Ecto neural progenitor cell (in vitro differentiated cells): ENCODE measurements at places on chromosomes 12 and 14.

GRCh38 chr12:108757856-108758255, 26.5 kb upstream of the CORO1C start:
- no peak for DNase-seq

- peak; percentile 75 for DNase-seq
Observed at GRCh38 chr14:64060648-64061096, 207.9 kb downstream of the SYNE2 start.

DNA sequence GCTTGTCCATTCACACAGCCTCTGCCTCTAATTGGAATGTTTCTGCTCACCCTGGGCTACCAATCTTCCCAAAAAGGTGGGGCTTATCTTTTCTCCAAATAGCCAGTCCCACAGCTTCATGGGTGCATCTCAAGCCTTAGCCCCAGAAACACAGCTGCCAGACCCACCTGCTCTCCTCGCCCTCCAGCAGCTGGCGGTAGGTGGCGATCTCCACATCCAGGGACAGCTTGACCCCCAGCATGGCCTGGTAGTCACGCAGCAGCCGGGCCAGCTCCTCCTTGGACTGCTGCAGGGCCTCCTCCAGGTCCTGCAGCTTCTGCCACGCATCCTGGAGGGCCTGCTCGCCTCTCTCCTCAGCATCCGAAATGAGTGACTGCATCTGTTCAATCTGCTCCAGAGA, 11.1 kb downstream of the KRT77 start:
- DNase-seq: peak; percentile 82

DNA sequence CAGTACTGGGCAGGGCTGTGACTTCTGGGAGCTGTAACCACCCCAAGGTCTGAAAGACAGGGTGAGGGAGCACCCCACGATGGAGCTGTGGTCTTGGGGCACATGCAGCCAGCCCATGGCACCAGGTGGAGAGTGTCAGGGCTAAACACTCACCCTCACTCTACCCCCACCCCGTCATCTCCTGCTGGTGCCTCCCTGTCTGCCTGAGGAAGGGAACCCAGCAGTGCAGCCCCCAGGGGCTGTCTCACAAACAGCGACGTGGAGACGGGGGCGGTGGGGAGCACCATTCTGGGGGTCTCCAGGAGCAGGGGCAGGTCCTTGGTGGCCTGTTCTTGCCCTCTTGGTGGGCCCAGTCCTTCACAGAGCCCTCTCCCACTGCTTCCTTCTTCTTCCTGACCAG, 63.5 kb downstream of the ERH start:
- no peak for DNase-seq

- DNase-seq: peak; percentile 58
Observed at GRCh38 chr12:119176267-119177055, 2.3 kb upstream of the HSPB8 start.

GRCh38 chr14:91254461-91254860, 10.0 kb upstream of the GPR68 start:
- no peak for DNase-seq

GRCh38 chr12:112839386-112839972, 47.9 kb downstream of the RPH3A start:
- DNase-seq: no peak
